ENCODE measurements at places on chromosomes 16 and 17.

DNA sequence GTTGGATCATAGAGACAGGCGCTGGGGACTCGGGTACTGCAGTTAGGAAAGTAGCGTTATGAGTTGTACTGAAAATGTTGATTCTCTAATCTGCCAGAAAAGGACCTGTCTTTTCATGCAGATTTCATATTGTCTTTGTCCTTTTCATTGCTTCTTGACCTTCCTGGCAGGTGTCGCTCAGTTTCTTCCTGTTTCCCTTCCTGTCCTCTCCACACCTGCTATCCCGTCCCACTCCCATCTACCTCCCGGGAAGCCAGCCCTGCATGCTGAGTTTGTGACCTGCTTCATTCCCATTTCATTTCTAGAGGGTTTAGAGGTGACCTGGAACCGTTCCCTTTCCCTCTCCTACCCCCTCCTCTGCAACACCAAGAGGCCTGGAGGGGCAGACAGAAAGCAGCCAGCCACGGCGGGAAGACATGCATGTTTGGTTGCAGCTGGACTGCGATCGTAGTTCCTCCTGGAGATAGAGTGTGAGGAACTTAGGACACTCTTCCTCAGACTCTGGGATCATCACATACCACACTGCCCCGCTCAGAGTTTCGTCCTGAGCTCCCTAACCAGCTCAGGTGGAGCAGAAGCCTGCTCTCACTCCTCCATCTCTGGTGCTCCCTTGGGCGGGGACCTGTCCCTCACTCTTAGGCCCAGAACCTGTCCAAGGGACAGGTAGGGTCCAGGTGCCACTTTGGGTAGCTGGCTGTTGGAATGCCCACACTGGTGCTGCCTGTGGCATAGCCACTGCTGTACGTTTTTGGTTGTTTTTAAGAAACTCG, 23.9 kb upstream of the ARHGAP23 start:
- DNase-seq, result no peak

GRCh38 chr17:79622122-79622601, 11.3 kb upstream of the RBFOX3 start:
- DNase-seq, result no peak

DNA sequence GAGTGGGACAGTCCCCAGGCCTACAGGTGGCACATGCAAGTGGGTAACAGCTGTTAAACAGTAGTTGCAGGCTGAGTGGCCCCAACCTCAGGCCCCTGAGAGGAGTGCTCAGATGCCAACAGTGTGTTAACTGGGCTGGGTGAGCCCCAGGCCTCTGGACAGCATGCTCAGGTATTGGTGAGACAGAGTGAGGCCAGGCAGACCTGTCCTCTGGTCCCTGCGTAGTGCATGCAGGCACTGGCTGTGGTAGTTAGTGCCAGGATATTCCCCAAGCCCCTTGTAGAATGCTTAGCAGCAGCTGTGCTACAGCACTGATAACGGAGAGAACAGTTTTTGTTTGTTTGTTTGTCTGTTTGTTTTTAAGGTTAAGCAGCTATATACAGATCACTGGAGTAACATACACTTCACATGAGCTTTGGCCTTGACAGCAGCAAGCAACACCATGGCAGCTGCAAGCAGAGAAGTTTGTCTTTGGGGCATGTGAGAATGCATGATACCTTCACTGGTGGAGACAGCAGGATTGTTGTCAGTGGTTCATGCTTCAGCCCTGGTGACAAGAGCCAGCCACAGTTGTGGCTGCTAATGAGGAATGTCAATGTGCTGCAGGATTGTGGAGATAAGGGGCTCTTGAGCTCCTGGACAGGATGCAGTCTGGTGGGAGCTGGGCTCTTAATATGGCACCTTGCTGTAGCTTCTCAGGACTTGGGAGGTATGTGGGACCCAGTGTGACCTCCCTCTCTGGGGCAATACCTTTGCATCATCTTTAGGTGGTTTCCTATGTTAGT, 614.4 kb downstream of the CDH11 start:
- no peak for DNase-seq

GRCh38 chr17:65985571-65985970, 206.4 kb downstream of the CEP112 start:
- DNase-seq, result no peak

DNA sequence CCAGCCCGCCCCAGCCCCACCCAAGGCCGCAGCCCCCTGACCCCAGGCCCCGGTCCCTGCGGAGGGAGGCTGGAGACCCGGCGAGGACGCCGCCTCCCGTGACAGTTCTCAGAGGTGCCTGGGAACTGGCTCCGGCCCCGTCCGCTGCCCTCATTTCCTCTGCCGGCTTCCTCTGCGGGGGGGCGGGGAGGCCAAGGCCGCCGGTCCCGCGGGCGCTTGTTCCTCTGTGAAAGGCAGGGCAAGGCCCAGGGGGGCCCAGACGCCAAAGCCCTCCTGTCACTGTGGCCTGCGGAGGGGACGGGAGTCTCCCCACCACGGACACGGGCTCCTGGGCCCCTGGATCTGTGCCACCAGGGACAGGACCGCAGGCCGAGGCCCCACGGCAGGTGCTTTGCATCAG, 5.0 kb upstream of the PVALEF start:
- no peak for DNase-seq

GRCh38 chr17:57178839-57179238, 77.5 kb upstream of the MSI2 start:
- DNase-seq, result no peak

DNA sequence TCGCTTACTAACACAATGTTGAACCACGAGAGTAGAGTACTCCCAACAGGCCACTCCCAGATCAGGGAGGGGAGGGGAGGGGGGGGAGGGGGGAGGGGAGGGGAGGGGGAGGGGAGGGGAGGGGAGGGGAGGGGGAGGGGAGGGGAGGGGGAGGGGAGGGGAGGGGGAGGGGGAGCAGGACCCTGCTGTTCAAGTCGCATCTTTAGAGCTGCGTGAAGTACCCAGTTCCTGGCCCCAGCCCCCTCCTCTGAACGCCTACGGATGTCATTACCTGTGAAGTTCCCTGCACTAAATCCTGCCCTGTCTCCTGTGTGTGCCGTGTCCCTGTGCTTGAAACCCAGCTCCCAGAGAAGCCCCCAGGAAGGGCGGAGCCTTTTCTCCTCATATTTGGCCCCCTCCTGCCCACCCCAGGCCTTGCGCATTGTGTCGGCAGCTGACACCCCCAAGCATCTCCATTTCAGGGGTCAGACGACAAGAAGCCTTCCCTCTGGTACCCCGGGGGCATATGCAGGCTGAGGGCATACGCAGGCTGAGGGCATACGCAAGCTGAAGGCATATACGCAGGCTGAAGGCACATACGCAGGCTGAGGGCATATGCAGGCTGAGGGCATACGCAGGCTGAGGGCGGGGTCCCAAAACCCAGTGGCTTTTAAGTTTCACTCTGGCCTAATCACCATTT, 330.2 kb downstream of the C16orf95 start:
- DNase-seq, result no peak

DNA sequence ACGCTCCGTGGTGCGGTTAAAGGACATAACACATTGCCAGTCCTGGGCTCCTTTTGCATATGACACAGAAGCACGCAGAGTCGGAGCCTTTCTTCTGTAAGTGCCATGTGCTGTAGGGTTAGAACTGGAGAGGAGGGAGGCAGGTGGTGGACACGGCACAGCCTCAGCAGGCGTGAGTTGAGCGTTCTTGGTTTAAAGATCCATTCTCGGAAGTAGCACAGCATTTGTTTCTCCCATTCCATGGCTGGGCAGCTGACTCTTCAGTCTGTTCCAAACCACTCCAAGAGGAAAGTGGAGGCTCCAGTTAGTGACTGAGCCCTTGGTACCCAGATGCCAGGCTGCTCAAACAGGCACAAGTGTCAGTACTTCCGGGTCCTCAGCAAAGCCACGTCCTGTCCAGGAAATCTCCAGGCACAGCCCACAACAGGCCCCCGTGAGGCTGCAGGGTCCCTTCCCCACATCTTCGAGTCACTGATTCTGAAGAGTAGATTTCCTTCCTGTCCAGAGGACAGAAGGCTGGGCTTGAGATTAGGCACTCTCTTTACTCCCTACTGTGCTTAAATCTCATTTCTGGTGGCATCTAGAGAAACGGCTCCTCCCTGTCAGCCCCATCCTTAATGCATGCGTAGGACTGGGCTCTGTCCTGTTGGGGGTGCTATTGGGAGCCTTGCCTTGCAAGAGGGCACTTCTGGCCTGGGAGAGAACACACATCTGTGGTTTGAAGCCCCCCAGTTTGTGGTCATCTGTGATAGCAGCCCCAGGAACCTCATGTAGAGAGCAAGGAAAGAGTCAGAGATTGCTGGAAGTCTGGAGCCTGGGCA, 39.6 kb upstream of the NAT9 start:
- no peak for DNase-seq

GRCh38 chr17:57578608-57579225, 166.4 kb downstream of the CCDC182 start:
- DNase-seq, result no peak

DNA sequence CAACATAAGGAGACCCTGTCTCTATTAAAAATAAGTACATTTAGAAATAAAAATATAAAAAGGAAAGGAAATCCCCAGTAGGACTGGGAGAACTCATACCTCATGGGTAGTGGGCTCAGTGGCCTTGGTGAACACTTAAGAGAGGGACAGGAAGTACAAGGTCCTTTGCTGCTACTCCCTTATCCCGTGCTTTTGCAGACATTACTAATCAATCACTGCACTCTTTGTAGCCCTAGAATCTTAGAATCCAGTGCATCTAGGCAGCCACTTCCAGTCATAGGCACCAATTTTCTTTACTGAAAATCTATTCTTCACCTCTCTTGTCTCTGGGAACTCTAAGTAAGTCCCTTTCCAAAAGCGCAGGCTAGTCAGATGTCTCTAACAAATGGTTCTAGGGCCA, 183.1 kb downstream of the SNX29 start:
- DNase-seq, result no peak

GRCh38 chr17:82832411-82832810, 7.4 kb downstream of the ZNF750 start:
- DNase-seq, result no peak

- DNase-seq, result no peak
Measured at GRCh38 chr17:62826956-62827355, 18.8 kb upstream of the MARCHF10 start.

- no peak for DNase-seq
Measured at GRCh38 chr17:45888392-45888791, 6.0 kb upstream of the MAPT start.

DNA sequence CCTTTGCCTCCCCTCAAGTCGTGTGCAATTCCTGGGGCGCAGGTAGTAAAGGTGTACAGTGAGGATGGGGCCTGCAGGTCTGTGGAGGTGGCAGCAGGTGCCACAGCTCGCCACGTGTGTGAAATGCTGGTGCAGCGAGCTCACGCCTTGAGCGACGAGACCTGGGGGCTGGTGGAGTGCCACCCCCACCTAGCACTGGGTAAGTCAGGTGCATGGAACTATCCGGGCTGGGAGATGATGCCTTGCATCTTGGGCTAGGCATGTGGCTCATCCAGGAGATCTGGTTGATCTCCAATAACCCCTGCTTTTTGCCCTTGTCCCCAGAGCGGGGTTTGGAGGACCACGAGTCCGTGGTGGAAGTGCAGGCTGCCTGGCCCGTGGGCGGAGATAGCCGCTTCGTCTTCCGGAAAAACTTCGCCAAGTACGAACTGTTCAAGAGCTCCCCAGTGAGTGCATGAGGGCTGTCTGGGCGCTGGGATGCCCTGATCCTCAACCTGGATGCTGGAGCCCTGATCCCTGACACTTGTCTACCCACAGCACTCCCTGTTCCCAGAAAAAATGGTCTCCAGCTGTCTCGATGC, 5.2 kb downstream of the GRB7 start:
- no peak for DNase-seq

- DNase-seq, result no peak
Measured at GRCh38 chr17:66980896-66981295, 16.4 kb downstream of the CACNG4 start.

DNA sequence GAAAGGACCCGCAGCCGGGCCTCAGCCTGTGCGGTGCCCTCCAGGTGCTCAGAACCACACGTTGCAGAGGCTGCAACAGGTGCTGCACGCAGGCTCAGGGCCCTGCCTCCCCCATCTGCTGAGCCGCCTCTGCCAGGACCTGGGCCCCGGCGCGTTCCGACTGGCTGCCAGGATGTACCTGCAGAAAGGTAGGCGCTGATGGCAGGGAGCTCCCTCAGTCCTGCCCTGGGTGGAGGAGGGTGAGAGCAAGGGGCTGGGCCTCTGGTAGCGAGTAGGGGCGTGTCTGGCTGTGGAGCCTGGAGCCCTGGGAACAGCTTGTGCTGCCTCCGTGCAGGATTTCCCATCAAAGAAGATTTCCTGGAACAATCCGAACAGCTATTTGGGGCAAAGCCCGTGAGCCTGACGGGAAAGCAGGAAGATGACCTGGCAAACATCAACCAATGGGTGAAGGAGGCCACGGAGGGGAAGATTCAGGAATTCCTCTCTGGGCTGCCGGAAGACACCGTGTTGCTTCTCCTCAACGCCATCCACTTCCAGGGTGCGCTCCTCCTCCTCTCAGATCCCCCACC, 4.4 kb downstream of the SERPINF2 start:
- DNase-seq, result no peak

- no peak for DNase-seq
Measured at GRCh38 chr16:35142809-35143192, 1683.4 kb downstream of the TP53TG3F start.

DNA sequence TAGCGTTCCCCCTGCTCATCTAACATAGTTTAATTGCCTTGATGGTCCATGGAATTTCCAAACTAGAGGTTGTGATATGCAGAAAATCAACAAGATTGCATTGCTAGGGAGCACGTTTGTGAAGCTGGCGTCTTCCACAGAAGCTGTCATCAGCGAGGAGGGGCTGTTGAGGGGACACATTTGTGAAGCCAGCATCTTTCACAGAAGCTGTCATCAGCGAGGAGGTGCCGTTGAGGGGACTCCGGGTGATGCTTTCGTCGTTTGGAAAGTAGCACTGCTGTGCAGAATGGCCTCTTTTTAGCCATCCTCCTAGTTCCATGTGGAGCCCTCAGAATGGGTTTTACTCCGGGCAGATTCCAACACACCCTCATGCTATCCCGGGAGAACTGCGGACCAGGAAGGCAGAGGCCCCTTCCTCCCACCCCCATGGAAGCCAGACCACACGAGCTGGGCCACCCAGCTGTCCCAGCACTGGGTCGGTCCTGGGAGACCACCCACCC, 119.6 kb upstream of the CHMP6 start:
- DNase-seq, result no peak

DNA sequence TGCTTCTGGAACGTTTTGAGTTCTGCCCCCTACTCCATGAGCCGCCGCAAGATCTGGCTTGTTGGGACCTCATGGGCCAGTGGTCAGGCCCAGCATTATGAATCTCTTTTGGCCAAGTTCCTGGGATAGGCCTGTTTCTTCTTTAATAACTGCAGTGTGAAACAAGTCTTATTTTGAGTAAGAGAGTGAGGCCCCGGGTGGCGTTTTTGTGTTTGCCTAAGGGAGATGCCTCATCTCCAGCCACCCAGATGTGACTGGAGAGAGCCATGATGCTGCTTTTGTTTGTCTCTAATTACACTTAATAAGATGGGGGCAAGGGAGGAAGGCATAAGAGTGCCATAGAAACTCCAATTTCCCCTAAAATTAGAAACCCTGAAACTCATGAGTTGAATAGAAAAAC, 39.8 kb downstream of the KSR1 start:
- DNase-seq, result no peak

DNA sequence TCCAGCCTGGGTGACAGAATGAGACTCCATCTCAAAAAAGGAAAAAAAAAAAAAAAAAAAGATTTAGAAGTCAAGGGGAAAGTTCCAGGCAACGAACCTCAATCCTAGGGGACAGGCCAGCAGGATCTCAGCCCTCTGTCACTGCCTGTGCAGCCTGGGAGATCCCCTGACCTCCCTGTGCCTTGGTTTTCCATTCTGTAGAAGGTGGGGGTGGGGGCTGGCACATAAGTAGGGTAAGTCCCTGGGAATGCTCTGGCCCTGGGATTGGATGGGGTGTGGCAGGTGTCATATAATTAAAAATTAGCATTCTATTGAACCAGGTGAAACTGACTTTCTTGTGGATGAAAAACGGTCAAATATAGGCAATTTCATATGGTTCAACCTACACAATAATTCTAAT, 90.5 kb downstream of the C16orf78 start:
- no peak for DNase-seq

All from MM.1S (cell line).